ENCODE measurements at places on chromosomes 1 and 21. TPM values are rescaled to one million over a fixed set of nuclear protein-coding genes. Genes with fewer than 3 reads are reported as not detected.

DNA sequence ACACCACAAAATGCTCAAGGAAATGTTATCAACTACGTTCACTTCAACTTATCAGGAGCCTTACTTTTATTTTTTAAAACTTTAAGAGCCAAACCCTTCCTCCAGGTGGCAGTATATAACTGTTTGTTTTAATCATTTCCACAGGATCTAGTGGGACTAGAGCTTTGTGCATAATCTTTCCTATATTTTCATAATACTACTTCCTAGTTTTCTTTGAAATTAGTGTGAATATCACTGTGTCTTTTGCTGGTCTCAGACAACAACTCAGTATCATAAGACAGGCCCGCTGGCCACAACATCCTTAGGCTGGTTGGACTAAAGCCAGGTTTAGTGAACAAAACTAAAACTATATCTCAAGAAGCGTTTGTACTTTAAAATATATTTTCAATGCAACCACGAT lies 145.5 kb downstream of the TIAM1 start:
- DNase-seq = no peak

DNA sequence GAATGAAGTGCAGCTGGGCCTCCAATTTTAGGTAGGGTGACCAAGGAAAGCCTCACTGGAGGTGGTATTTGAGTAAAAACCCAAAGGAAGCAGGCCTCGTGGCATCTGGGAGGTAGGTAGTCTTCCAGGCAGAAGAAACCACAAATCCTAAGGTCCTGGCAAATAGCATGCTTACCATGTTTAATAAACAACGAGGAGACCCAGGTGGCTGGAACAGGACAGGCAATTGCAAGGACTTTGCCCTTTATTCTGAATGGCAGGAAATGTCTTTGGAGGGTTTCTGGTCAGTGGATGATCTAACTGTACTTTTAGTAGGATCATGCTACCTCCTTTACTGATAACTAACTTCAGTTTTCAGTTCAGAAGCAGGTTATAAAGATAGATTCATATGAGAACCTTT lies 52.2 kb downstream of the EPB41 start:
- no peak for DNase-seq

DNA sequence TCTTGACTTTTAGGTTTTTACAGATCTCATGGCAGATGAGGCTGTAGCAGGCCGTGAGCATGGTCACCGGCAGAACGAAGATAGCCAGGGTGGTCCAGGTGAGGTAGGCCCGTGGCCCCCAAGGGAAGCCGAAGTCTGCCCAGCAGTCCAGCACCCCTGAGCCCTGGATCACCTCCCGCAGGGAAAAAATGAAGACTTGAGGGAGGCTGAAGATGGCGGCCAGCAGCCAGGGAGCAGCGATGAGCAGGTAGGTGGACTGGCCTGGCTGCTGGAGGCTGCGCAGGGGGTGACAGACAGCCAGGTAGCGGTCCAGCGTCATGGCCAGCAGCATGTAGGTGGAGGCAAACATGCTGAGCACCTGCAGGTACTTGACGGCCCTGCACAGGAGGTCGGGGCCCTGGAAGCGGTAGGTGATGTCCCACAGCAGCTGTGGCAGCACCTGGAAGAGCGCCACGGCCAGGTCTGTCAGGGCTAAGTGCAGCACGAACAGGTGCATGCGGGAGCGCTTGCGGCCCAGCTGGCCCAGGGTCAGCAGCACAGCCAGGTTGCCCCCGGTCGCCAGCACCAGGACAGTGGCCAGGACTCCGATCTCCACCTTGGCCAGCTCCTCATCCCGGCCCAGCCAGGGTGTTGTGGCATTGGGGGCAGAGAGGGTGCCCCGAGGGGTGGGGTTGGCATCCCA lies 856 bp downstream of the AVPR1B start:
- peak; percentile 45 for DNase-seq

- DNase-seq = no peak
Measured at GRCh38 chr1:209105701-209106100, 477.8 kb upstream of the CAMK1G start.

- no peak for DNase-seq
Measured at GRCh38 chr1:31792116-31792515, 23.7 kb downstream of the SPOCD1 start.

GRCh38 chr1:171032822-171033702 lies 57.6 kb upstream of the FMO3 start:
- peak; percentile 67 for DNase-seq

DNA sequence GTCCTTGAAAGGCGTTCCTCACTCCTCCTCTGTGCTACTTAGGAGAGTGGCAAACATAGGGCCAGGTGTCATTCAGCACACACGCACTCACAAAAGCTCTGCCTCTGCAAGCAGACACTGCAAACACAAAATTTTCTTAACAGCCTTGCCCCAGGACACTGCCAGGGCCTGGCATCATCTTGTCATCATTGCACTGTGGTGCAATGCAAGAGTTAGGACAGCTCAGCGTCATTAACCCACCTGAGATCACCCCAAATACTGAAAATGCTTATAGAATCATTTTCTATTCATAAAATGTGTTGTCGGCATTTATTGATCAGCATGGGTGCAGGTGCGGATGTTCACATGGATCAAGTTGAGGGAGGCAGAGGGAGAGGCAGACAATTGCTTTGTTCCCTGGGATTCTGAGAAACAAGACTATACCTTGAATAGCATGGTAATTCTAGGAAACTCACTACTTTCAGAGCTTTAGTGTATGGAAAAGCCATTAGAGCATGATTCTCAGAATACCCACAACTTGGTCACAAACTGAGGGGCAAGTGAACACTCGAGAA lies 3.0 kb downstream of the ADAM30 start:
- DNase-seq = no peak

DNA sequence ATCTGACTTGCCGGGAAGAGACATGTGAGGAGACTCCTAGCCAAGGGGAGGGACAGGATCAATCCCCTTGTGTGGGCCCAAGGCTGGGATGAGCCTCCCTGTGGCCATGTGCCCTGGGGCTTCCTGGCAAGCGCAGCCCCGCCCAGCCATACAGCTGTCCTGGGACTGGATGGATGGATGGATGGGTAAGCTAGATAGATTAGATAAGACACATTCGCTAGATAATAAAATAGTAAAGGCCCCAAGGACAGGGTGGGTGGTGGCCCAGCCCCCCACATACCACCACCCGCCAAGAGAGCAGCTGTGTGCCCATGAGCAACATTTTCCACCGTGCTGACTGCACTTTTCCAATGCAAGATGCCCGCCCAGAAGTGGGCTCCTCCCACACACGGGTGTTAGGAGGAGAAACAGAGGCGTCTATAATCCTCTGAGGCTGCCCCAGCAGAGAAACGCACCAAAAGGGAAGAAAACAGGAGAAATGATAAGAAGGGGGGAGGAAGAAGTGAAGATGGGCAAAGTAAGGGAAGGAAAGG lies 25.1 kb downstream of the ZBTB17 start:
- no peak for DNase-seq

- DNase-seq = no peak
Measured at GRCh38 chr21:42586406-42586805, 67.0 kb upstream of the PDE9A start.

GRCh38 chr21:38610623-38611251 lies 112.5 kb upstream of the ERG start:
- DNase-seq = no peak

GRCh38 chr1:14296795-14297194 lies 301.7 kb upstream of the KAZN start:
- DNase-seq = no peak

DNA sequence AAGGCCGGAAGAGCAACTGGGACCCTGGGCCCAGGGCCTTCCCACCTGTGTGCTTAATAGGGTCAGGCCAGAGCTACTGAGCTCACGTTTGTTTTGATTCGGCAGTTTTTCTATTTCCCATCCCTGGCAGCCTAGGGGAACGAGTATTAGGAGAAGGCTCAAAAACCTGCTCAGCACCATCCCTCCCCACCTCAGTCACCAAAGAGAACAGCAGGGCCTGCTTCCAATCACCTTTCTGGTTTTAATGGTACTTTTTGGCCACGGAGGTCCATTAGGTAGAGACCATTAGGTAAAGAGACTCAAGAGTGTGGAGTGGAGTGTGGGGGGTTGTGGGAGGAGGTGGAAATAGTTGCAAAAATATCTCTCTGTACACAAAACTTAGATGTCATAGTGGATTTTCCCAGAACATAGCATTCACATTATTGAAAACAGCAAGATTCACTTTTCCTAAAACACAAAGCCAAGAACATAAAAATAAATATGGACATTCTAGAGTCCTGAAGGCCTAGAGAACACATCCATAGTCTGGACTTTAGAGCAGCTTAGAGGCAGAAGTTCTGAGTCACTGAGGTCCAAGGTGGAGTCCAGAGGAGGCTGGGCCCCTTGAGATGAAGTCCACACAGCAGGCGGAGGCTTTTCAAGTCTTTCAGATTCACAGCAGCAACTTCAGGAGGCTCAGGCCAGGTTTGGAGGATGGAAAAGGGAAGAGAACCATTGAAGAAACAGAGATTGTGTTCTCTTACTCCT lies 19.5 kb downstream of the NUAK2 start:
- DNase-seq = no peak

- DNase-seq = peak; percentile 65
Measured at GRCh38 chr1:36125129-36125991, at the start of gene COL8A2. Gene COL8A2 (minus strand): TSS chr1:36125222. CDS start chr1:36100242, 24,980 bp downstream.

DNA sequence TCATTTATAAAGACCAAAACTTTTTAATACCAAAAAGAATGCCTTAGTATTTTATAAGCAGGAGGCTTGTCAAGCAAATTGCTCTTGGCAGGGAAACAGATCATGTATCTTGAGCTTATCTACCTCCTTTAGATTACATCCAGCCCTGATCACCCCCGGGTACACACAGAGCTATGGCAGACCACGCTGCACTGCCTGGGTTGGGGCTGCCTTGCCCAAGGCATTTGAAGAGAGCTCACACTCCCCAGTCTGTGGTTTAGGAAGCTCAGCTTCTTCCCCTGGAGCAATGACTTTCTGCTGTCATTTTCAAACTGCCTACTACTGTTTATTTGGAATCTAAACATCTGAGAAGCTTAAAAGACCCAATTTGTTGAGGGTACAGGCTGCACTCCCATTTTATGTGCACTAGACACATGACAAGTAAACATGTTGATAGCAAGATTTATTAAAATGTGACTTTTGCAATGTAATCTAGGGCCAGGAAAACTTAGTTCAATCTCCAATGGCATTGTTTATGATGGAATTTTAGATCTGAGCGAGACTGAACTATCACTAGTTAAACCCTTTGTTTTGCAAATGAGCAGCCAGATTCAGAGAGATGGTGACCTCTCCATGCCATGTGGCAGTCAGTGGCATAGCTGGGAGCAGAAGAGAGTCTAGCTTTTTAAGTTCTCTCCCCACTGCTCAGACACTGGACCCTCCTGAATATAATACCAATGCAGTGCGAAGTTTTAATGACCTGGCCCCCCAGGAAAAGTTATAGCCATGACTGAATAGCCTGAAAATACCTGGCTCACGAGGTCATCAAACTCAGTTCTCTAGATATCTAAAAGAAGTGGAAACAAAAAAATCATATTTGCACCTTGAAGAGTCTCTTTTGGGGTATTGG lies 214.9 kb downstream of the HLX start:
- DNase-seq = no peak

DNA sequence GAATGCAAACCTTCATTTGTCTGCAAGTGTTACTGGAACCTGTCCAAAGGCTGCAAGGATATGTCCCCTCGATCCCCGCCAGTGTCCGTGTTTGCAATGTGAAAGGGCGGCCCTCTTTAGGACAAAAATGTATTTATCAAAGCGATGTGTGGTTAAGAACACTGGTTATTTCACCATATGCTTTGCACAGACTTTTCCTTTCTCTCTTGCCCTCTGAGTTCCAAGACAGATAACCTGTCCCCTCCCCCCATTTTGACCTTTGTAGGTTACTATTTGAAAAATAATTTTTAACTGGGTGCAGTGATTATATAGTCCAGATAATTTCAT lies 1.8 kb downstream of the CHRM3 start:
- DNase-seq = no peak

GRCh38 chr21:37365517-37366481 lies 774 bp upstream of the DYRK1A start:
- no peak for DNase-seq

GRCh38 chr1:157245823-157246222 lies 107.6 kb upstream of the ETV3 start:
- no peak for DNase-seq

- no peak for DNase-seq
Measured at GRCh38 chr1:212147581-212148033, 112.1 kb downstream of the DTL start.

GRCh38 chr1:218164930-218165700 lies 120.0 kb upstream of the RRP15 start:
- DNase-seq = peak; percentile 84

DNA sequence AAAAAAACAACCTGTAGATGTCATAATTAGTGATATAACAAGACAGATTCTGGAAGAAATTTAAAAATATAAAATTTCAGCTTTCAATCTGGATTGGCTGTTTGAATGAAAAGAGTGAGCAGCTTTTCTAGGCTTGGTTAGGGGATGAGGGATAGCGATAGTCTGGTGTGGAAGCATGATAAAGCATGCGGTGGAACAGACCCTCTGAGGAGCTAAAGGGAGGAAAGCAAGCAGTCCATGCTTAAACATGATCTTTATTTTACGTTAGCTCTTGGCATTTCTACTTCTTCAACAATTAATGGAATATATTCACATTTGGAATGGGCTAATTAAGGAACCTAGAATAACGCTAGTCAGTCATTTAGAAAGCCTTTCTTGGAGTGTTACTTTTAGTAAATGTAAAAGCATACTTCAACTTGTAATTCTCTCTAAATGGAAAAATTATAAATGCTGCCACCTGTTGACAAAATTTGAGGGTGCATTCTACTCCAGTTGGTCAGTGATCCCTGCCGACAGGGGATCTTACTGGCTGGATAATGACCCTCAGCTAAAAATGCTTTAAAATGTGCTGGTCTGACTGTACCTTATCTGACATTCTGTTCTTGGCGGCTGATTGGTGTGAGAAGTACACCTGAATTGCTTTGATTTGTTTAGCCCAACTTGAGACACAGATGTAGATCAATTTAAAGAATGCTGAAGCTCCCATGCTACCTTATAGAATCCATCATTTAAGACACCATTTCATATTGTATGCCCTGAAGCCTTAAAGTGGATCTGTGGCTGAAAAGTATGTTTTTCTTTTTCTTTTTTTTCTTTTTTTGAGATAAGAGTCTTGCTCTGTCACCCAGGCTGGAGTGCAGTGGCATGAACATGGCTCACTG lies 61.2 kb downstream of the AK4 start:
- peak; percentile 42 for DNase-seq

Gene TNFSF18
- total RNA-seq = not detected

Gene FBLIM1
- total RNA-seq = 66.6 TPM

Gene FAM78B
- total RNA-seq = 4.0 TPM

Gene KLHDC8A
- 3.4 TPM for total RNA-seq

Gene PERM1
- total RNA-seq = not detected

Gene YOD1
- total RNA-seq = 11.8 TPM

Gene AADACL3
- total RNA-seq = 2.3 TPM

Gene ST6GALNAC3
- total RNA-seq = 19.0 TPM

Gene CSF3R
- not detected for total RNA-seq

Gene PGBD5
- 18.4 TPM for total RNA-seq
